Activated CD4-positive, alpha-beta T cell treated with anti-CD3 and anti-CD28 coated beads, Interleukin-2, Interleukin-6, amounts not matched to agents 100 ng/mL and 50 ng/mL, durations not matched to agents 16 hours and 8 hours (primary cell): ENCODE measurements at places on chromosomes 12 and 14.

- peak; percentile 27 for DNase-seq
Observed at GRCh38 chr14:81200054-81200453, 20.7 kb downstream of the GTF2A1 start.

GRCh38 chr14:102772781-102773570 lies 4.3 kb upstream of the TRAF3 start:
- DNase-seq, result no peak

DNA sequence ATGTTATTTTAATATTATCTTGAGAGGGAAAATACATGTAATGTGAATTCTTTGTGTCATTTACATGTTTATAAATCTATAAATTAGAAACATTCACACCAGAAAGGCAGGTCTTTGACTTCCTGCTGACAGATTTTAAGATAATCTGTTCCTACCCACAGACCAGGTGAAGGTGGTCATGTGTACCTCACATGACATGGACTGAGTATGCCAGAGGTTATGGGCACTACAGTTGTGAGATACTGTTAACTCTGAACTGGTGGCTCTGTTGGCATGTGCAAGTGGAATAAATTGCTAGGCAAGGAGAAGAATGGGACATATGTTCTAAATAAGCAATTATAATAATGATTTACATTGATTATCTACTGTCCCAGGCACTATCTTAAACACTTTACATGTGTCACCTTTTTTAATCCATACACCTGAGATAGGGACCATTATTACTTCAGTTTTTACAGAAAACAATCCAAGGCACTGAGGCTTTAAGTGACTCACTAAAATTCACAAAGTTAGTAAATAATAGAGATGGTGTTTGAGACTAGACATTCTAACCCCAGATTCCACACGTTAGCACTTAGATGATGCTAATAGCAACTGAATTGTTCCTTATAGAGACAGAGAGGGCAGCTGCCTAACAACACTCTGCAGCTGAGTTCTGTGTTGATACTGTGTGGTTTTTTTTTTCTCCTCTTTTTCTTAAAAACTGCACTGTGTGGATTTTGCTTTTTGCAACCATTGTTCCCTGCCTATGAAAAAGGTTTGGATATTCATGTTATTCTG lies 23.8 kb downstream of the SLC16A7 start:
- DNase-seq, result no peak

- DNase-seq, result peak; percentile 23
Observed at GRCh38 chr12:113154351-113154973, 4.9 kb downstream of the CFAP73 start.

DNA sequence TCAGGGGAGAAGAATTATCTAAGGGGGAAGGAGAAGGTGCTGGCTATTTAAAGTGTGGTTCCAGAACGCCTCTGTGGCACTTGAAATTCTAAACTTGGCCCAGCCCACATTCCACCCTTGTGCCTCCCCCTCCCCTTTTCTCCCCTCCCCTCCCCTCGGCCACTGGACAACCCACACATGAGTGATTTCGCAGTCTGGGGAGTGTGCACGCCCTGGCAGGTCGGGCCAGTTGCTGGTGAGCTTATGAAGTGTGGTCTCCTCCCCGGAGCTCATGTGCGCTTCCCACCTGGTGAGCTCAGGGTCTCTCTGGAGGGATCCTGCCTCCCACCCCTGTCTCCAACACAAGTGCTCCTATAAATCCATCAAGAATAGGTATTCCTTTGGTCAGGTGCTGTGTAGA lies at the start of gene SLC6A13:
SLC6A13 (minus strand) TSS at position 20 of the 400 bp plus-strand sequence. CDS start 2,784 bp downstream, outside the sequence.
- no peak for DNase-seq

DNA sequence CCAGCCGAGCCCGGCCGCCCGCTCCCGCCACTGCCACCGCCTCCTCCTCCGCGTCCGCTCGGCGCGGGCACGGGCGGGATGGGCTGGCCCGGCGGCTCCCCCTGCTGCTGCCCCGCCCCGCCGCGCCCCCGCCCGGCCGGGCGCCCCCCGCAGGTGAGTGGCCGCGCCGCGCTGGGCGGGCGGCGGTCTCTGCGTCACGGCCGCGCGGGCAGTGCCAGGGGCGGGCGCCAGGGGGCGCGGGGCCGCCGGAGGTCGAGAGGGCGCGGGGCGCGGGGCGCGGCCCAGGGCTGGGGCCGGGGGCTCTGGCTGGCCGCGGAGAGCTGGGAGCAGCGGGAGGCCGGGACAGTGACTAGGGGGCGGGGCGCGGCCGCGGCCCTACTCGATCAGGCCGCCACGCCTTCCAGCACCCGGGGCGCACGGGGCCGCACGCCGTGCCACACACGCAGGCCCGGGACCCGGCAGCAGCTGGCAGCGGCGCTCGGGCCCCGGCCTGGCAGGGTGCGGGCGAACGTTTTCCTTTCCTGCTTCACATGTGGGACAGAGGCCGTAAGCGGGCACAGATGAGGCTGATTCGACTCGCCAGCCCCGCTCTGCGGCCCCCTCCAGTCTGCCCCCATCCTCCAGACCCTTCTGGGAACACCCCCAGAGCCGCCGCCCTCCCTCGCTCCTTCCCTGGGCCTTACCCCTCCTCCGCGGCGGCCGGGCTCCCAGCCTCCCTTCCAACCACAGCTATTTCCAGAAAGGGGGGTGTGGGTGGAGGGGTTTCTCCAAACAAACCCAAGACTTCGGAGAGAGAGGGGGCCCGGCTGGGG lies 2.4 kb upstream of the TNS2 start:
- peak; percentile 71 for DNase-seq

DNA sequence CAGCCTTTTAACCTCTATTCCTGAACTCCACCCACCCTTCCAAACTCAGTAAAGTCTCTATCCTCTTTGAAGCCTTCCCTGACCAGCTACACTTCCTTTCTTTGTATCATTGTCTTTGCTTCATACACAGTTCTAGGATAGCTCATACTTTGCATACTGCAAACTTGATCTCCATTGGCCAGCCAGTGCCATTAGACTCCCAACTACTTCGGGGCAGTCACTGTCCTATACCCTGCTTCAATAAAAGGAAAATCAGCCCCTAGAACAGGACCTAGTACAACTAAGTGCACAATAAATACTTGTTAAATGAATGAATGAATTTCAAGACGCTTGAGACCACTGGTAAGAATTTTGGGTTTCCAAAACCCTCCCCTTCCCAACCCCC lies 521 bp upstream of the PIP4K2C start:
- DNase-seq, result no peak

GRCh38 chr14:95302667-95303506 lies 16.8 kb downstream of the CLMN start:
- DNase-seq, result no peak

DNA sequence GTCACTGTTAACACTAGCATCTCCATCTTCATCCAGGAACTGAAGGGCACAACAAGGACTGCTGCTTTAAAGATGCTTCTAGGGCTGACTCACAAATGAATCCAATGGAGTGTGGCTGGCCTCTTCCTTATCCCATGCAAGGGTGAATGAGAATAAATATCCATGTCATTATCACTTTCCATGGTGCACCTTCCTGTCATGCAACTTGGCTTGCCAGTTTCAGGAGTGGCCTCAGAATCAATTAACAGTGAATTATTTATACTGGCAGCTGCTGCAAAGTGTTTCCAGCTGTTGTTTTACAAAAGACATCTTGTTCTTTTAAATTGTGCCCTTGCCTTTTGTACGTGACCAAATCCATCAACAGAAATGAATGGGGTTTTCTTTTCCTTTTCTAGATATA lies 499.3 kb upstream of the TMEM132C start:
- no peak for DNase-seq

- DNase-seq, result no peak
Observed at GRCh38 chr12:19648591-19648990, 209.3 kb downstream of the AEBP2 start.

- DNase-seq, result no peak
Observed at GRCh38 chr14:54715239-54715638, 148.3 kb downstream of the SAMD4A start.

GRCh38 chr12:53103860-53104305 lies 597 bp downstream of the SOAT2 start:
- no peak for DNase-seq

DNA sequence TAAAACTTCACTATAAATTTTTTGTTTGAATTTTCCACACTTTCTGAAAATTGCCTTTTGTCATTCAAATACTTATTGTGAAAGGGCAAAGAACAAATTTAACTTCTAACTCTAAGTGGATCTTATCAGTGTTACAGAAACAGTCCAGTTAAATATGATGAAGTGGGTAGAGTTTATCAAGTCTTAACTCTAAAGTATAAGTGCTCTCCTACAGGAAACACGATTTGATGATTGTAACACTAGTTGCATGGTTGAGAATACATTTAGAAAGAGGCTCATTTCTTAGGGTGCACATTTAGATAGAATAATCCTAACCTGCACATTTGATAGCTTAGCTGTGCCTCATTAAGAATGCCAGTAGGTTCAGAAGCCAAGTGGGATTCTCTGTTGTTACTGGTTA lies 838.3 kb upstream of the ATXN7L3B start:
- DNase-seq, result no peak

DNA sequence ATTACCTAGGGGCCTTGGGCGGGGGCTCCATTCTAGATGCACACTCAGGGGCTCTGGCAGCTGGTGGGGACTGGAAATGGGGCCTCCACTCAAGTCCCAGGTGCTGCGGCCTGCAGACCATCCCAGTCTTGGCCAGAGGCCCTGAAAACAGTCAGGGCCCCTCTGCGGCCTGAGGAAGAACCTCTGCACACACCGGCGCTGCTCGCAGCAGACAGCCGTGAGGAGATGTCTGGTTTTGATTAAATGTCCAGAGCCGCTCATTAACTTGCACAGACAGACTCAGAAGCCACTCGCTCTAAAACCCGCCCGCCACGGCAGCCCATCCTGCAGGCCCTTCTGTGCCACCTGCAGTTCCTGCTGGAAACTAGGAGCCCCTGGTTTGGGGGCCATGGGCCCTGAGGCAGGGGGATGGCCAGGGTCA lies 36.4 kb upstream of the NCOR2 start:
- no peak for DNase-seq

DNA sequence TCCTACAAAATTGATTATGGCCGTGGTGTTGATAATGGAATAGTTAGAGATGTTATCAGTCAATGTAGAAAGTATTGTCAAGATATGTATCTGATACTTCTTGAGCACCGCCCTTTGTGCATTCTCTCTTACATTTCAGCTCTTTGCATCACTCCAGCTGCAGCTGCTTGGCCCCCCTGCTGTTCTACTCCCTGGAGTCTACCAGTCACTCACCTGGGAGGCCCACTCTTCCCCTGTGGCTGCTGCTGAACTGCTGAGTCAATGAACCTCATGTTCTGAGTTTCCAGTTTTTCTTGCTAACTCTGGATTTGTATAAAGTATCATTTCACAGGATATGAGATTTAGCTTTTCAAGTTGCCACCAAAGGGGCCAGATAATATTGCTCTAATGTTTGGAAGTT lies 312.8 kb upstream of the SLC16A7 start:
- DNase-seq, result no peak

DNA sequence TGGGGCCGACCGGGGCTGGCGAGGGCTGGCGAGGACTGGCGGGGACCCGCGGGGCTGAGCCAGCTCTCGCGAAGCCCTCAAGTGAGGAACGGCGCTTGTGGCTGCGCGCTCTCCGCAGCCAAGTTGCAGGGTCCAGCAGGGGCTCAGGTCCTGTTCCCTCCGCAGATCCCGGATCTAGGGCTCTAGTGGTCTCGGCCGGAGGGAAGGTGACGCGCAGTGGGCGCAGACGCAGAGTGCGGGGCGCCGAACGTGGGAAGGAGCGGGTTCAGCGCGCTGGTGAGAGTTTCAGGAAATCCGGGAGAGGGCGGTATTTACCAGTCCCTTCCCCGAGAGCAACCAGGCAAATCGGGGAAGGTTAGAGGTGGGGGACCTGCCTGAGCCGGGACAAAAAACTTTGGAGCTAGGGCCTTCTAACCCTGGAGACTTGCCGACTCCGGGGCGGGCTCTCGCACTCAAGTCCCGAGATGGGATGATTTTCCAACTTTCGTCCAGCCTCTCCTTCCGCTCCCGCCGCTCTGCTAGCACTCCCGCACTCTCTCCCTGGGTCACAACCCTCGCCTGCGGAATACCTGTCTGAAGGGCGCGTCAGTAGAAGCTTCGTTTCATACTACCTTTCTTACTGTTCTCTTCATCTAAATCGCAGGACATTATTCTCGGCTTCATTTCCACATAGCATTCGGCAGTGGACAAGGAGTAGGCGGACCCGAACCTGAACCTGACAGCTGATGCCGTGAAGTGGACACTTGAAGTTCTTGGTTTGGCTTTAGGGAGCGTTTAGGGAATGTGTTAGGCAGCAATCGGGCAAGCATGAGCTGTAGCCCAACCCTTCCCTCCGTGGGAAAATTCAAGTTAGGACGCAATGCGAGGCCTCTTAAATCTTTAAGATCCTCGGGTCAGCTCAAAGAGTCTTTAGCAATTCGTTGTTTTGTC lies 13.6 kb upstream of the PAX9 start:
- DNase-seq, result no peak

DNA sequence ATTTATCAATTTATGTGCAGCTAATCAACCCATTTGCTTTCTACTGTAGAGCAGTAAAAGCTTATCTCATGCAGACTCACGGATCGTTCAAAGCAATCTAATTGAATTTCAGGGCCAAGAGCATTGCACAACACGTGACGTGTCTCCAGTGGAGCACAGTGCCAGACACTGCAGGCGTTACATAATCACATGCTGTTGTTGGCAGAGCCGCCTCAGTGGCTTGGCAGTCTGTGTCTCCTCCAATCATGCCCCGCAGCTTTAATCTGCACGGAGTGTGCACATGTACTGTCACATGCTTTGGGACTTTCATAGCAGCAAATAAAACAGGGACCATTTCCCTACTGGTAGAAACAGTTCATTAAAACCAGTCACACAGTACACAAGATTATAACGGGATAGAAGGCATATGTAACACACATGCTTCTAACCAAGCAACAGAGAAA lies 309.3 kb downstream of the ITPR2 start:
- DNase-seq, result no peak

DNA sequence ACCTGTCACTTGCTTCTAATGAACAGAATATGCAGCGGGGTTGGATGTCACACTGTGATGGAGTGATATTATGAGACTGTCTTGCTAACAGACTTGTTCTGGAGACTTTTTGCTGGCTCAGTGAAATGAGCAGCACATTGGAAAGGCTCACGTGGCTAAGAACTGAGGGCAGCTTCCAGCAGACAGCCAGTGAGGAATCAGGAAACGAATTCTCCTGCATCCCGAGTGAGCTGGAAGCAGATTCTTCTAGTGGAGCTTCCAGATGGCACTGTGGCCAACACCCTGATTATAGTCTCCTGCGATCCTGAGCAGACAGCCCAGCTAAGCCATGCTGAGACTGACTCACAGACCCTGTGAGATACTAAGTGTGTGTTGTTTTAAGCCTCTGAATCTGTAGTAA lies 16.1 kb upstream of the TSPAN9 start:
- no peak for DNase-seq

DNA sequence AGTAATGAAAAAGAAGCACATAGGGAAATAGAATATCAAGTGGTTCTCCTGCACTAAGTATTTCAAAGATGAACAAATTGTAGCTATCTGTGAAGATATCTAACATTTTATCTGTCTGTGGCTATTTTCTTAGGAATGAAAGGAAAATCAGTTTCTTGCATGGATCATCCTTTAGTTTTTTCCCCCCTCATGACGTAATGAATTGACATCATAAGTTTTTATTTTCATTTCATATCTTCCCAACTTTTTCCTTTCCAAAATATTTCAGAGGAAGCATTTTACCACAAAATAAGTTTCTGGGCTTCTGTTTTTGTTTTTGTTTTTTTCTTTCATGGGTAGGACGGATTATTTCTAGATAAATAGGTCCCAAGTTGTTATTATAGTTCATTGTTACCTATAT lies 996.6 kb downstream of the TMEM121 start:
- no peak for DNase-seq
